Stimulated activated memory B cell treated with anti-CD40 and anti-IgM and Interleukin-4, amounts not matched to agents 10 μg/mL and 1 μg/mL and 100 μg/mL, for 72 hours (primary cell): ENCODE measurements at places on chromosomes 12 and 14.

GRCh38 chr14:32635061-32635719 lies 303.5 kb upstream of the NPAS3 start:
- no peak for ATAC-seq

- ATAC-seq = peak; percentile 40
Observed at GRCh38 chr14:105019861-105020814, 745 bp downstream of the CDCA4 start.

DNA sequence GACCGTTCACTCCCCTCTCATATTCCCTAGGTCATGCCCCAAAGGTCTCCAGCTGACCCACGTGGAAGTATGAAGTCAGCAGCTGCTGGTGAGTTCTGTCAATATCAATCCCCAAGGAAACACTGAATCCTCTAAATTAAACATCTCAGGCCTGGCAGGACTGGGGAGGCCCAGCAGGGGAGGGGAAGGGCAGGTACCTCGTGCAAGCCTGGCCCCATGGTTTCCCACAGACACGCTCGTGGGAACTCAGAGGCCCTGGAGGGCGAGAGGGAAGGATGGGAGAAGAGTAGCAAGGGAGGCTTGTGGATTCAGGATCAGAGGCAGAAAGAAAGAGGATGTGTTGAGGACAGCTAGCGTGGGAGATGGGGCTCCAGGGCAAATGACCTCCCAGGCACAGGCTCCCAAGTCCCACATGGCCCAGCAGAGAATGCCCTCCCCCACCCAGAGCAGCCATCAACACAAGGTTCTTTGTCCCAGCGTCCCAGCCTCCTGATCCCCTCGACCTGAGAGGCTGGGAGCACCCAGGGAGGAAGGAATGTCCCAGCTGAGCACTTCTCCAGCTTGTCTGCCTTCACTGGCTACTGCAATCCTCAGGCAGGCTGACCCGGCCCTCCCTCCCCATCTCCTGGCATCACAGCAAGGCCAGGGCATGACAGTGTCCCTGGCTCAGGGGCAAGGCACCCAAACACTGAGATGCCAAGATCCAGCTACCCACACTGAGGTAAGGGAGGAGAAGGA lies 20.1 kb upstream of the RPLP0 start:
- no peak for ATAC-seq

DNA sequence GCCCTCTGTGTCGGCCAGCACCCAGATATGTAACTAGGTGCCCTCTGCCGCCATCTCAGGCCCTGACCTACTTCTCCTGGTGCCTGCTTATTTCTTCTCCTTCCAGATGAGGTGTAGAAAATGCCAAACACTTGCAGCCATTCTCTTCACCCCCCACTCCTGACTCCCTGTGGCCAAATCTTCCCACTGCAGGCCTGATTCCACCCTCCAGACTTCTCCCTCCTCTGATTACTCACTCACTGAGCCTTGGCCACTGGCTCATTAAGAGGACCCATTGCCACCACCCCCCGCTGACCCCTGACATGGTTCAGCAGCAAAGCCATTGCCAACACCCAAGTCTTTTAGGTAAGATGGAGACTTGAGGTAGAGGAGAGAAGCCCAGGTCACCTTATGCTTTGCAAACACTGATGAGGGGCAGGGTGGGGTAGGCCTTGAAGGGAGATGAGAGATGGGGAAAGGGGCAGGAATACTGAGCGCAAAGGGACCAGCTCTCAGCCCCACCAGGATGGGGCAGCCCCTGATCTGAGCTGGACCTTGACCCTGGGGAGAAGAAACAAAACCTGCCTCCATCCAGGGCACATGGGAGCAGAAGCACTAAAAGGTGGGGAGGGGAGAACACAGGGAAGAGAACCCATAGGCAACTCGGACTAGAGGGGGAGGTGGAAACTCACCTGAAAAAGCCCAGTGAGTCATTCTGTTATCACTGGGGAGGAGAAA lies 25.1 kb upstream of the ANO2 start:
- no peak for ATAC-seq

DNA sequence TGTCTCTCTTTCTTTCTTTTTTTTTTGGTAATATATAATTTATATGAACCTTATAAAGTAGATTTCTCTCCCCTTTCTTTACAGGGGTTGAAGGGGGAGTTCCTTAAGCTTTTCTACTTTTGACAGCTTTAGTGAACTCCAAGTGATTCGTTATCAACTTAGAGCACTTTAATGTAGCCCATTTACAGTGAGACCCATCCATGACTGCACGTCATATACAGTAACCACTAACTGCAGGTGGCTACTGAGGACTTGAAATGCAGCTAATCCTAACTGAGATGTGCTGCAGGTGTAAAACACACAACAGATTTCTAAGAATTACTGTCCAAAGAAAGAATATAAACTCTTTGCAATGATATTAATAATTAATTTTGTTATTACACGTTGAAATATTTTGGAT lies 582 bp downstream of the LRRIQ1 start:
- ATAC-seq = no peak

DNA sequence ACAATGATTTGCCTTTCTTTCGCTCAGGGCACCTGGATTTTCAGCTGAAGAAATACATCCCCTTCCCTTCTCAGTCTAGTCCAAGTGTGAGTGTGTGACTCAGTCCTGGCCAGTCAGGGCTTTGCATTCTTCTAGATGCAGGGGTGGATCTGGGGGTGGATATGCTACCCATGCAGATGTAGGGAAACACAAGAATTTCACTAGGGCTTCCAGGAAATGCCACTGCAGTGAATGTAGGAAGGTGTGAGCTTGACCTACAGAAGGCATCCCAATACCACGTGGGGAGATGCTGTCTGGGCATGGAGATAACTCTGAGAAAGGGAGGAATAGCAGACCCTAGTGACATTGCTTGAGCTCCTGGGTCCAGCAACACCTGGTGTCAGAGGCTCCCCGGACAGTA lies 404.2 kb downstream of the GLT1D1 start:
- ATAC-seq = no peak

DNA sequence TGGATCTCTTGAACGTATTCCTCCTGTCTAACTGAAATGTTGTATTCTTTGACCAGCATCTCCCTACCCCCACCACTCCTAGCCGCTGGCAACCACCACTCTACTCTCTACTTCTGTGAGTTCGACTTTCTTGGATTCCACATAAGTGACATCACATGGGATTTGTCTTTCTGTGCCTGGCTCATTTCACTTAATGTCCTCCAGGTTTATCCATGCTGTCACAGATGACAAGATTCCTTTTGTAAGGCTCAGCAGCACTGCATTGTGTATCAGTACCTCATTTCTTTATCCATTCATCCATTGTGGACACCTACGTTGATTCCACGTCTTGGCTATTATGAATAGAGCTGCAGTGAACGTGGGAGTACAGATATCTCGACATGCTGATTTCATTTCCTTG lies 10.5 kb downstream of the PRKAB1 start:
- ATAC-seq = no peak

- no peak for ATAC-seq
Observed at GRCh38 chr14:53526200-53526599, 373.1 kb upstream of the DDHD1 start.

- ATAC-seq = no peak
Observed at GRCh38 chr12:112738531-112738930, 53.0 kb upstream of the RPH3A start.

DNA sequence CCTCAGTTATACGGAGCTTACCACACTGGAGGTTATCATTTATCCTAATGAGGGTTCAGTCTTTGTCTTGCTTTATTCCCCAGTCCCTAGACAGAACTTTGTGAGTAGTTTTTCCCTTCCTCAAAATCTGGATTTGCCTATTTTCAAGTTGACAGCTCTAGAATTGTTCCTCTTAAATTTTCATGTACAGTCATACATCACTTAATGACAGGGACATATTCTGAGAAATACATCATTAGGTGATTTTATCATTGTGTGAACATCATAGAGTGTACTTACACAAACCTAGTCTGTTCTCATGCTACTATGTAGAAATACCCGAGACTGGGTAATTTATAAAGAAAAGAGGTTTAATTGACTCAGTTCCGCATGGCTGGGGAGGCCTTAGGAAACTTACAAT lies 3.1 kb downstream of the PRKAB1 start:
- no peak for ATAC-seq

- ATAC-seq = no peak
Observed at GRCh38 chr14:71773898-71774481, 158.2 kb upstream of the RGS6 start.

GRCh38 chr14:68785534-68786490 lies 7.1 kb downstream of the ZFP36L1 start:
- peak; percentile 65 for ATAC-seq

DNA sequence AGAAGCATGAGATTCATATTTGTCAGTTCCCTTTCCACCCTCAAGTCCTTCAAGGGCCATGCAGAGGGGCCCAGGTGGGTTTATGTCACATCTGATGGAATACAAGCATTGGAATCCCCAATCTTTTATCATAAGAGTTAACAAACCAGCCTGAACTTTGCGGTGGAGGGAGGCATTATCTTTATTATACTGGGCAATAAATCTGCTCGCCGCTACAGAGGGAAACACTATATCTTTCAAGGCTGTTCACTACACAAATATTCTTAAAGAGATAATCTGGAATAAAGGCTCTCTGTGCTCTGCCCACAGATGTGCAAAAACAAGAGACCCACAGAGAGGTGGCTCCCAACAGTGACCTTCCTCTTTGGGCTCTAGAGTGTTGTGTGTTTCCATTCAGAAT lies 153.6 kb upstream of the PLEKHA5 start:
- no peak for ATAC-seq

GRCh38 chr14:101040538-101041442 lies 137.3 kb upstream of the RTL1 start:
- ATAC-seq = no peak

DNA sequence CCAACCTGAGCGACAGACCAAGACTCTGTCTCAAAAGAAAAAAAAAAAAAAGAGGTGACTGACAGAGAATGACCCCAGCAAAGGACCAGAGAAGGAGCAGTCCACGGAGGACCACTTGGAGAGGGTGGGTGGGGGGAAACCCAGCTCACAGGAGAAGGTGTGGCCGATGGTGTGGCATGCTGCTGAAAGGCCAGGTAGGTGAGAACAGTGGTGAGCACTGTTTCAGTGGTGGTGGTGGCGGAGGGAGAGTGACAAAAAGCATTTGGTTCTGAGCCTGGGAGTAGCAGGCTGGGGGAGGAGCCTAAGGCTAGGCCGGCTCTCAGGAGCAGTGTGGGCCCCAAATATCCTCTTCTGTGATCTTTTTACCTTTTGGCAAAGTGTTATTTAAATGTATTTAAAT lies 63.8 kb downstream of the IRF2BPL start:
- no peak for ATAC-seq

DNA sequence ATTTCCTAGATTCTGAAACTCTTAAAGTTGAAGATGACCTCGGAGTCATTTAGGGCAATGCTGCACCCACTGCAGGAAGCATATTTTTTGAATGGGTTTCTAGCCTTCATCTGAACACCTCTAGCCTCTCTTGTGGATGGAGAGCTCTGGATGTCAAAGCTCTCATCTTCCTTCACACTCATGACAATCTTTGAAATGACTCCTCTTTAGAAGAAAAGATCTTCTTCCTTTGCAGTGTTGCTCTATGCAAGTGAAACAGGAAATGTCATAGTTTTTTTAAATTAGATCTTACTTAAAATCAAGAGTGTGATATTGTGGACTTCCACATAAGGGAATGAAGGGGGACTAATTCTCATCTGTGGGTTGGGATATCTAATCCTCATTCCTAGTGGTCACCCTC lies 86.3 kb upstream of the GRIP1 start:
- ATAC-seq = no peak

DNA sequence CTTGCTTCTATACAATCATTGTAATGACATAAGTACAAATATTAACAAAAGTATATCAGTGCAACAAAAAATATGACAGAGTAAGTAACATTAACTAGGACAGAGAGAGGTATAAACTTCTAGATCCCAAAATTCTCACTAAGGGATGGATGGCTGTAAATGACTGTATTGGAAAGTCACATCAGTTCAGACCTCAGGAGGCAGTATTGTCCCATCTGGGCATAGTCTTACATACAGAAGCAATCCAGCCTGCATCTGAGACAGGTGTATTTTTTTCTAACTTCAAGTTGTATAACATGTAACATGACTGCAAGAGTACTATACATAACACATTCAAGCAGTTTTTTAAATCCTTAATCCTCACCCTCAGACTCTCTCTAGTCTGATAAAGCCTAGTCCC lies 99.0 kb downstream of the GARIN6 start:
- no peak for ATAC-seq

DNA sequence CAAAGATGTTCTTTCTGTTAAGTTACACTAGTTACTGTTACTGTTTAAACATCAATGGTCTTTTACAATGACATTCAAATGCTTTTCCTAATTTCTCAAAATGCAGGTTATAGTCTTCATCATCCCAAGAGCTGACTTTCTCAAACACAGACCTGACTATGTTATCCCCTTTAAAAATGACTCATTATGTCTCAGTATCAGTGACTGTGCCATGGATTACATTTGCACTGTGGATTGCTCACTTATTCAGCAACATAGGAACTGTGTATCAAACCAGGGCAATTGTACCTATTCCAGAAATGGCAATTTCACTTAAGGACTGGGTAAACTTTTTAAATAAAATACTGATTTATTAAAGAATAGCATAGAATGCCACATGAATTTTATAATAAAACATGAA lies 630.2 kb upstream of the NOVA1 start:
- ATAC-seq = no peak
